ENCODE measurements at places on chromosomes 6 and 20.

GRCh38 chr6:73985891-73986290, 289.9 kb downstream of the CD109 start:
- no peak for DNase-seq

DNA sequence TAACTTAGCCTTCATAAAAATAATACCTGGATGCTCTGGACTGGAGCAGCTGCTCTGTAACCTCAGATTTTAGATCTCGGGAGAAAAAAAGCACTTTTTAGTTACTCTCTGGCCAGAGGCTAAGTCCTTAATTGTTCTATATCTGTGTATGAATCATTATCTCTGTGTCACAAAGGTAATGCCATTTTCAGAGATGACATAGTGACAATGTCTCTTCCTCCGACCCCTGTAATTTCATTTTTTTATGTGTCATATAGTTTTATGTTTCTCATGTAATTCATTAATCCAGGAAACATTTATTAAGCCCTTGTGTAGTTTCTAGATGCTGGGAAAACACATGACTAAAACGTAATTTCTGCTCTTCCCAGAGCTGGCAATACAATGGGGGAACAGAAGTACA, 55.6 kb downstream of the SENP6 start:
- no peak for DNase-seq

- DNase-seq: no peak
These were observed 69.9 kb downstream of the SGK1 start for GRCh38 chr6:134247844-134248580.

- peak; percentile 57 for DNase-seq
These were observed 469 bp downstream of the SYNJ2 start for GRCh38 chr6:157982102-157982562.

Measured in NCI-H1092 treated with DMSO at 0.1 percent for 48 hours (cell line).